Activated CD4-positive, alpha-beta T cell treated with anti-CD3 and anti-CD28 coated beads for 36 hours (primary cell): ENCODE measurements at places on chromosomes 6 and 20. TPM values are rescaled to one million over a fixed set of nuclear protein-coding genes. Genes with fewer than 3 reads are reported as not detected.

- no peak for DNase-seq
Observed at GRCh38 chr6:19824058-19824807, 12.9 kb upstream of the ID4 start.

DNA sequence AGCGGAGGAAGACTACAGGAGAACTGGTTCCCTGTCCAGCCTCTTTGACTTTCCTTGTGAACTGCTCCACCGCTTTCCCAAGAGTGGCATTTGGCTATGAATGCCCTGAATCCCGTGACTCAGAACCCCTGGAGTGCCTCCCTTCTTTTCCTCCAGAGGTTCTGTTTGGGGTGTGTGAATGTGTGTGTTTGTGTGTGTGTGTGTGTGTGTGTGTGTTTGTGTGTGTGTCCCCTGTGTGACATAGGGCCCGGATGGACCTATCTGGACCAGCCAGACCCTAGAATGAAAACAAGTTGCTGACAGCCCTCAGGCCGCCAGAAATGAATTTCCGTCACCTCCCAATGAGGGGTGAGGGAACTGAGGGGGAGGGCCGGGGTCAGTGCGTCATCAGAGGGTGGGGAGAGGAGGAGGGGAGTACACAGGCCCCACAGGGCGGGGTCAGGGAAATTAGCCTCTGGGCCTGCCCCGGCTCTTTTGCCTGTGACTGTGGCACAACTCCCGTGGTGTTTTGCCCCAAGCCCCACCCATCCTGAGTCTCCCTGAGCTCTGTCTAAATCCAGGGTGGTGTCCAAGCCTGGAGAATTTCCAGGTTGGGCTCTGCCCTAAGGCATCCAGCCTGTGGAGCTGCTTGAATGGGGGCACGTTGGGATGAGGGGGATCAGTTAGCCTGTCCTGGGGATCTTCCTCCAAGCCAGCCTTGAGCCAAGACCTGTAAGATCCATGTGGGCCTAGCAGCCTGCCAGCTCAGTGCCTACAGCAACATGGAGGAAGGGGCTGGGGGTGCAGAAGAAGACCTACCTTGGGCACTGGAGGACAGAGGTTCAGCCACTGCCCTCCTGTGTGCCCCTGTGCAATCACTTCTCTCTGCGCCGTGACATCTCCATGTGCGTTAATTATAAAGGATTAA lies 15.2 kb upstream of the MRPS18A start:
- peak; percentile 63 for DNase-seq

DNA sequence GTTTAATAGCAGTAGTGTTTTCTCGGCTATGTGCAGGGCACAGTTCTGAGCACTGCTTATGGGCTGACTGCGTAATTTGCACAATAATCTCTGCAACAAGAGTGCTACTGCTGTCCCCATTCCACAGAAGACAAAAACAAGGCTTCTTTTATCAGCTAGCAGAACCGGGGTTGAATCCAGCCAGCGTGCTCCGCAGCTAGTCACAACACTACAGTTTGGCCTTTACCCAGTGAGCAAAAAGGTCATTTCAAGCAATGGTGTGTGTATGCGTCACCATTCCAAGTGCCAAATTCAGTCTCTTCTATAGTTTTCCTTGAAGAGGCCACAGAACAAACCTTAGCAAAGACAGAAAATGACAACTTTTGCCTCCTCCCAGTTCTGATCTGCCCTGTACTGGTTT lies 61.1 kb downstream of the LRFN2 start:
- DNase-seq = no peak

GRCh38 chr6:32108094-32108627 lies 977 bp downstream of the TNXB start:
- DNase-seq = no peak

- DNase-seq = no peak
Observed at GRCh38 chr6:7787137-7787608, 61.3 kb downstream of the BMP6 start.

DNA sequence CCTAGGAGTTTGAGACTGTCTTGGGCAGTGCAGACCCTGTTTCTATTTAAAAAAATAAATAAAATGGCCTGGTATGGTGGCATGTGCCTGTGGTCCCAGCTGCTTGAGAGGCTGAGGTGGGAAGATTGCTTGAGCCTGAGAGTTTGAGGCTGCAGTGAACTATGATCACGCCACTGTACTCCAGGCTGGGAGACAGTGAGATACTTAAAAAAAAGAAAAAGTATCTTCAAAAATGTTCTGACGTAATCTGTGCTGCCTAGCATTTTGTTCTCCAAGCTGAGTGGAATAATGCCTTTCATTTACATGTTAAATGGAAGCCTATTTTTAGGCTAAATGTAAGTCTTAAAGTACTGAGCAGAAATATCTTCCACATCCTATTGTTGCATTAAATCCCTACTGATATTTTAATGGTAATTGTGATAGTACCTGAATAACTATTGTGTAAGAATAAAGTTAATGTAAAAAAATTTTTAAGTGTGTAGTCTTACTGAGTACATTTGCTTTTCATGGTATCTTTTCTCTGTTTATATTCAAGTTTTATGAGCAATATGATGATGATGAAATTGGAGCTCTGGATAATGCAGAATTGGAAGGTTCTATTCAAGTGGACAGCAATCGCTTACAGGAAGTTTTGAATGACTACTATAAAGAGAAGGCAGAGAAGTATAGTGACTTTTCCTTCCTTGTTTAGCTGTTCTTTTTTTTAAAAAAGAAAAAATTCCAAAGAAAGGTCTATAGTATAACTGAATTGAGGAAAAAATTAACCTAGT lies 4.2 kb upstream of the ZC2HC1B start:
- DNase-seq = no peak

GRCh38 chr6:31525553-31525931 lies 3.2 kb upstream of the MCCD1 start:
- no peak for DNase-seq

- no peak for DNase-seq
Observed at GRCh38 chr20:39849171-39849570, 839.9 kb downstream of the MAFB start.

DNA sequence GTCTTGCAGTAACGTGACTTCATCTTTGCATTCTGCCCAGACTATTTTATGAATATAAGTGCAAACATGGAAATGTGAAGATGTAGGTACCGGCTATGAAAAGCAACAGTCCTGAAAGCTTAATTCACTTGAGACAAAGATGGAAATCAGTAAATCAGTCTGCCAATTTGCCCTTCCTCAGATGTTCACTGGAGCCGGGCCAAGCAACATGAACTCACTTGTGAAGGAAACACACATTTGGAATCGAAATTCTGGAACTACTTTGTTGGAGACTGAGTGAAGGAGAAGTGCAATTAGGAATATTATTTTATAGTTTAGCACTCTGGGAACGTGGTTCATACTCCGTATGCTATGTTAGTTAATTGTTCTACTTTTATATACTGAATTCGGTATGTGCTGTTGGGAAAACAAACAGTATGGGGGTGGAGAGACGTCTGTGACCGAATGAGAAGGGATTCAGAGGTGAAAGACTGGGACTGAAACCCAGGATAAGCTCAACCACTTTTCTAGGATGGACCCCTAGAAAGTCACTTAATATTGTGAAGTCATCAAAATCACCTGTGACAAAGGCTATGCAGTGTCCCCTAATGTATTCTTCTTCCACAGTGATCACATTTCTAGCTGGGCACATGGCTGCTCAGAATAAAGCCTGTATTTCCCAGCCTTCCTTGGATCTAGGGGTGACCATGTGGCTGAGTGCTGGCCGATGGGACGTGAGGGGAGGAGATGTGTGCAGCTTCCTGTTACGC lies 95.5 kb downstream of the PREX1 start:
- no peak for DNase-seq

DNA sequence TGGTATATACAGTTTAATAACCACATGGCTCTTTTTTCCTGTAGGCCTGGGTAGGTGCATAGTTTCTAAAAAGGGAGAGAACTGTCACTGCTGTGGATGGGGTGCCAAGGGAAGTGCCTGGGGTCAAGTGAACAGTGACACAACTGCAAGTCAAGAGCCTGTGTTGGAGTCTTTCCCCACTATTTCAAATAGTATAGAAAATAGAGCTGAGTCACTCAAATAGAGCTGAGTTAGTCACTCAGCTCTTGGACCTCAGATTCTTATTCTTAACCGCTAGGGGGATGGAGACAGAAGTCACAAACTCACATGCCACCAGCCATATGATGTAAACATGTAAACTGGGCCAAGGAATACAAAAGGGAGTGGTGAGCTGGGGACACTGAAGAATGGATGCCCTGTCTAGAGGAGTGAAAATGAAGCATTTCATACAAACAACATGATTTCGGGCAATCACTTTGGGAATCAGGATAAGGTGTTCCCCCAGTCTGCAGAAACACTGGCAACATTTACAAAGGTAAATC lies 2.1 kb downstream of the NQO2 start:
- DNase-seq = no peak

DNA sequence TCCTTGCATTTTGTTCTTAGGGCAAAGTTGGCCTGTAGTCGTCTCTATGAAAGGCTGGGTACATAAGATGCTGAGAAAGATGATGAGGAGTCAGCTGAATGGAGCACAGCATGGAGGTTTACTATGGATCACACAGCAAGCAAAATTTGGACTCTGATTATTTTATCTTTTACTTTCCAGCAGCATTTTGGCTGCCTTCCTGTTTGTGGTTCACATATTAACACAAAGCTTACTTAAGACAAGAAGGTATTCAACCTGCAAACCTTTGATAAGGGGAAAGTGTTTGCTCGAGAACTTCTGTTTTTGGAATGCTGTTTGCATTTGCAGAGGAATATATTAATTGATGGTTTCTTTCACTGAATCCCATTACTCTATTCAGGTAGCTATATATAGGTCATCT lies 103.1 kb upstream of the ENPP5 start:
- DNase-seq = no peak

GRCh38 chr6:108452711-108453195 lies 108.0 kb upstream of the FOXO3 start:
- DNase-seq = no peak

- DNase-seq = no peak
Observed at GRCh38 chr6:104633125-104633524, 226.6 kb downstream of the HACE1 start.

DNA sequence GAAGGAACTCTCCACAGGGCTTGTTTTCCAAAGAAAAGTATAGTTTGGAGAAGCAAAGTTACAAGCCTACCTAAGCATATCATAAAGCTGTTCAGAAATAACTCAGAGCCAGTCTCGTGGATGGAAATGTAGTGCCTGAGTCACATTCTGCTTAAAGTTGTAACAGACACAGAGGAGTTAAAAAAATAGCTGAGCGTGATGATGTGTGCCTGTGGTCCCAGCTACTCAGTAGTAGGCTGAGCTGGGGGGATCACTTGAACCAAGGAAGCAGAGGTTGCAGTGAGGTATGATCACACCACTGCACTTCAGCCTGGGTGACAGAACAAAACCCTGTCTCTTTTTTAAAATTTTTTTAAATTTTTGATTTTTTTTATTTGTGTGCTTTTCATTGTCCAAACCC lies 6.6 kb downstream of the ALDH5A1 start:
- no peak for DNase-seq

GRCh38 chr20:11894062-11894461 lies 23.6 kb upstream of the BTBD3 start:
- DNase-seq = no peak

DNA sequence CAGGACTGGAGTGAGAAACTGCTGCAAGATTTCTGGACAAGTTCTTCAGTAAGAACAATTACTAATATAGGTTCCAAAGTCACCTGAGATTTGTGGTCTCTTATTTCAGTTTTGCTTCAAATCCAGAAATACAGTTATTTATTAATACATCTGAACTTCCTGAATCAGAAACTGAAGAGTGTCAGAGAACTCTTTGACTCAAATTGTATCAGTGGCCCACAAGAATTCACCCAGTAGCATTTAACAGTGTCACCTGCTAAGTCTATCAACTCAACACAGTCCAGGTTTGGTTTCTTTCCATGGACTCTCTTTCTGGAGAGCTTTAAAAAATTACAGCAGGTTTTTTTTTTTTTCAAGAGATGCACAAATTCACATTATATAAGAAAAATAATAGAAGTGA lies 18.8 kb upstream of the NHSL1 start:
- DNase-seq = no peak

DNA sequence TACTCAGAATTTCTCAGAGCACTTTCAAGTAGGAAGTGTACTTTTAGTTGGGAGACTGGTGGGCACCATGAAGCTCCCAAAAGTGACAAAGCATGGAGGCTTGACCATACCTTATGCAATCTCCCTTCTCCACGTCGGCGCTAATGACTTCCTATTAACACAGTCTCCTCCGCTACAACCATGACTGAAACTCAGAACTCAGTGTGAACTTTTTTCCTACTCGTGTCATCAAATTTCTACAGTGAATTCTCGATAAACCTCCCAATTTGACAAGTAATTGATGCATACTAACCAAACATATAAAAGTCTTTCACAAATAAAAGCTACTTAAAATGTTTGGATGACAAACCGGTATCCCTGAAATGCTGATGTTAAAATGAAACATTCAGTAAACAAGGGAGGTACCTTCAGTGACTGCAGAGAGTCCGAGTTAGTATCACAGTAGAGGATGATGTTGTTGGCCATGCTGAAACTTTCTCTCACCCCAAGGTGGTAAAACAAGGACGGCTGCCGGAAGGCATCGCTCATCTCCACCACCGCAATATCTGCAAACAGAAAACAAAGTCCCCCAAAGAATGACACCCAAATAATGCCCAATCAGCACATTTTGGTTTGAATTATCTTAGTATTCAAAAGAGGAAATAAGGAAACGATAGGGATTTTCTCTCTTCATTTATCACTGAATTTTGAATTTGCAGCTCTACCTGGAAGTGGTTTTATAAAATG lies 72.1 kb downstream of the MAP3K5 start:
- no peak for DNase-seq

DNA sequence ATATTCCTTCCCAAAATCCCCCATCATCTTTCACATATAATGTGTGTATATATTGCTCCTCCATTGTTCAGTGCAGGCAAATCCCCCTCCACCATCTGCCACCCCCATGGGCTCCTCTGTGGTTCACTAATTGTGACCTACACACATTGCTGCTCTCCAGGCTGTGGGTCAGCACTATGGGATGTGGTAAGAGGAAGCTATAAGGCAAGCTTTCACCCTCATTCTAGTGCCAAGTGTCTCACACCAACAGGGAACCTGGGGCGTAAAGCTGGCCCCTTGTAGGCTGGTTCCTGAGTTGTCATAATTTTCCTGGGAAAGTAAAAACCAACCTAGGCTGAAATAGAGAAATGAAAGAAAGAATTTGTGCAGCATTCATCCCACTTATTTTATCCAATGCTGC lies 16.8 kb downstream of the FKBP1A start:
- no peak for DNase-seq

GRCh38 chr6:45795678-45796077 lies 220.0 kb downstream of the CLIC5 start:
- DNase-seq = no peak

MYMX gene
- not detected for total RNA-seq

SCRT2 gene
- total RNA-seq = not detected
